Amygdala (tissue), 56 donors: ENCODE measurements at places on chromosomes 7 and 10.

DNA sequence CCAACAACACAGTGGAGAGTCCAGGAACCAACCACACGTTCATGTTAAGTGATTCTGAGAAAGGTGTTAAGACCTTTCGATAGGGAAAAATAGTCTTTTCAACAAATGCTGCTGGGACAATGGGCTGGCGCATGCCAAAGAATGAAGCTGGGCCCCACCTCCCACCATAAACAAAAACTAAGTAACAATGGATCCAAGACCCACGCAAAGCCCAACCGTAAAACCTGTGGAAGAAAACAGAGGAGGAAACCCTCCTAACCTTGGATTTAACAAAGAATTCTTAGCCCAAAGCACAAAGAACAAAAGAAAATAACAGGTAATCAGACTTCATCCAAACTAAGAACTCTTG is 272.8 kb downstream of the ELFN1 start:
- DNase-seq: no peak

- DNase-seq: peak; percentile 65
Measured at GRCh38 chr10:76036111-76036940, 604.9 kb downstream of the LRMDA start.

DNA sequence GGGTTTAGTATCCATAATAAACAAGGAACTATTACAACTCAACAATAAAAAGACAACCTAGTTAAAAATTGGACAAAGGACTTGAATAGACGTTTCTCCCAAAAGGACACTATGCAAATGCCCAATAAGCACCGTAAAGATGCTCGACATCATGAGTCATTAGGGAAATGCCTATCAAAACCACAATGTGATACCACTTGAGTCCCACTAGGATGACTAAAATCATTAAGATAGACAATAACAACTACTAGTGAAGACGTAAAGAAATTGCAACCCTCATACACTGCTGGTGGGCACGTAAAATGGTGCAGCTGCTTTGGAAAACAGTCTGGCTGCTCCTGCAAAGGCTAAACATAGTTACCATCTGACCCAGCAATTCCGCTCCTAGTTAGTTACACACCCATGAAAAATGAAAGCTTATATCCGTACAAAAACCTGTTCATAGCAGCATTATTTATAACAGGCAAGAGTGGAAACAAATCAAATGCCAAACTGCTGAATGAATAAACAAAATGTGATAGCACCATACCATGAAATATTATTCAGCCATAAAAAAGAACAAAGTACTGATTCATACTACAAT is 17.3 kb downstream of the CCDC3 start:
- no peak for DNase-seq

DNA sequence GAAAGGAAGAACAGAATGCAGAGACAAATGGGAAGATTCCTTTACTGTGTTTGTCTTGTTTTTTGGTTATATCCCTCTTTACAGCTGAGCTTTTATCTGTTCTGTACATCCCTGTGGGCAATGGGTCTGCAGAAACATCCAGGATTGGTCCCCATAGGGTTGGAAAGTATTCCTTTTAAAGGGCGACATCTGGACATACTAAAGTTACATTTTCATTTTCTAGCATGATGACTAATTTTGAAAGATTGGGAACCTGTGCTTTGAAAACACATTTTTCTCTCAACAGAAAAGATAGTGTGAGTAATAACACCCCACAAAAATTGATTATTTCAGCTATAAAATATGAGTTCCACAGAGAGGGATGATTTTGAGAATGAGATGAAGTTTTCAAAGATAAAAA is 435.8 kb downstream of the GPAM start:
- DNase-seq: no peak

DNA sequence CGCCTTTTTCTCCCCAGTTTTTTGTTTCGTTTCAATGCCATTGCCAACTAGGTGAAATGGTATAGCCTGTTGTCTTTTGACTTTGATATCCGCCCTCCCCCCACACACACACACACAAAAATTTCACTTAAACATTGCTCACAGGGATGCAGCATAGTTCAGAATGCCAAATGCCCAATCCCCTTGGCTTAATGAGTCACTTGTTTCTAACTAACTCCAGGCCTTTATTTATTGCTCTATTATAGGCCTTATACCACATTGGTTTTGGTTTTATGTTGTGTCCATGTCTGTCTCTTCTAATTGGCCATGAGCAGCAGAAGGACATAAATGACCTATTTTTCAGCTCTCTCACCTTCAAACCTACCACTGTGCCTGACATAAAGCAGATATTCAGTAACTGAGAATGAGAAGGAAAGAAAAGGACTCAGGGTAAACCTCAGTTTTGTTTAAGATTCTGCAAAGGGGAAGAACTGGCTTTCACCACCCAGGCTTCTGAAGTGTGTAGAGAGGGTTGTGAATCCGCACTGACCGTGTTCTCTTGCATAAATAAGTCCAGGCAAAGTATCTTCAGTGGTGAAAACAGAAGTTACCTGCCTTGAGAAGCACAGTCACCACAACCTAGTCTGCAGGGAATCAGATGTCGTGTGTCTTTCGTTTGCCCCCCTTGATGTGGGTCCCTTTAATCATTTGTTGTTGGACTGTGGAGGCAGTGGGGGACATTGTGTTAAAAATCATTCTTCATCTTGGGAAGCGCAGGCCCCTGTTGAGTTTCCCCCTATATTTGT is 139.8 kb downstream of the CELF2 start:
- DNase-seq: no peak

- no peak for DNase-seq
Measured at GRCh38 chr10:128095753-128096469, 30.3 kb downstream of the MKI67 start.

GRCh38 chr7:151078233-151079040 is 2.2 kb downstream of the FASTK start:
- DNase-seq: no peak

DNA sequence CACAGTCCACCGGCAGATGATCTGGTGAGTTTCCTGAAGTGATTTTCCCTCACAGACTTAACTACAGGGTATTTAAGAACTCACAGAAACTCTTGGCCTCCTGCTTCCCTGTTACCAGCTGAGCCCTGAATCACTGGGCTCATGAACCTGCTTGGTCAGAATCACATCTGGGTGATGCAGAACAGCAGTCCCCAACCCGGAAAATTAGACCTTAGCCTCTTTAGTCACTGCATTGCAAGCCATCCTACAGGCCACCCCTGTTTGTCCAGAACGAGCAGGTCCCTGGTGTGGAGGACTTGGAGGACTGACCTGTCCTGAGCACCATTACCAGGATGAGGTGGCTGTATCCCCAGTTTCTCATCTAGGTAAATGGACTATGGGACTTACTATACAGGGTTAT is 539.2 kb downstream of the TNS3 start:
- no peak for DNase-seq

DNA sequence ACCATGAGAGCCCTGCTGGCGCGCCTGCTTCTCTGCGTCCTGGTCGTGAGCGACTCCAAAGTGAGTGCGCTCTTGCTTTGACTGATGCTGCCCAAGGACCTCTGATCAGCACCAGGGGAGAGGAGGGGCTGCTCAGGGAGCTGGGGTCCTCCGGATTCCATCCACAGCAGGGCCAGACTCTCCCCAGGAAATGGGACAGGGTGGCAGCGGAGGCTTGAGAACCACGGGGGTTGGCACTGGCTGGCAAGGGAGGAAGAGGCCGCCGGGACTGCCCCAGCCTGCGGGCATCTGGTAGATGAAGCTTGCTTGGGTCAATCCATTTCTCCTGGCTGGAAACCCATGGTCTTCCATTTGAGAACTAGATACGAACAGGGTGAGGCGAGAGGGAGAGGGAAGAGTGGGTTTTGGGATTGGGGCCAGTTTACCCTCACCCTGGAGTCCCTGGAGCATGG is 647 bp downstream of the PLAU start:
- DNase-seq: no peak

- DNase-seq: no peak
Measured at GRCh38 chr10:9268176-9268575, 1213.7 kb downstream of the GATA3 start.

- DNase-seq: no peak
Measured at GRCh38 chr10:96513305-96513697, 425 bp downstream of the TLL2 start.

- DNase-seq: no peak
Measured at GRCh38 chr10:131947631-131948347, 33.9 kb downstream of the BNIP3 start.

DNA sequence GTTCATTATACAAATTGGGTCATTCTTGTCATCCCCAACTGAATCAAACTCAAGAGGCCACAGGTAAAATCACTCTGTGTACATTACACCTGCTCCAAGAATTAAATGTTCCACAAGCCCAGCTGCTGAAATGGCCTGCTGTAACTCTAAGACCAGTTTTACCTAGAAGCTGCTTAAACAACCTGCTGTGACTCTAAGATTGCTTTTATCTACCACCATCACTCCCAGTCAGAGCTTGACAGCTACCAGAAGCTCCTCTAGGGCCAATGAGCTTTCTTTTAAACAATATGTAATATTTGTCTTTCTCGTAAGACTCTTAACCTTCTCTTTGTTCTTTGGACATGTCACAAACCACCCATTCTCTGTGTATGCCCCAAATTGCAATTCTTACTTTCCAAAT is 141.8 kb upstream of the LRGUK start:
- no peak for DNase-seq

- DNase-seq: no peak
Measured at GRCh38 chr10:101535949-101536348, 52.1 kb downstream of the POLL start.

GRCh38 chr10:89302625-89303024 is 779 bp downstream of the IFIT2 start:
- DNase-seq: no peak

- DNase-seq: no peak
Measured at GRCh38 chr10:22573820-22574569, 140.4 kb downstream of the PIP4K2A start.

DNA sequence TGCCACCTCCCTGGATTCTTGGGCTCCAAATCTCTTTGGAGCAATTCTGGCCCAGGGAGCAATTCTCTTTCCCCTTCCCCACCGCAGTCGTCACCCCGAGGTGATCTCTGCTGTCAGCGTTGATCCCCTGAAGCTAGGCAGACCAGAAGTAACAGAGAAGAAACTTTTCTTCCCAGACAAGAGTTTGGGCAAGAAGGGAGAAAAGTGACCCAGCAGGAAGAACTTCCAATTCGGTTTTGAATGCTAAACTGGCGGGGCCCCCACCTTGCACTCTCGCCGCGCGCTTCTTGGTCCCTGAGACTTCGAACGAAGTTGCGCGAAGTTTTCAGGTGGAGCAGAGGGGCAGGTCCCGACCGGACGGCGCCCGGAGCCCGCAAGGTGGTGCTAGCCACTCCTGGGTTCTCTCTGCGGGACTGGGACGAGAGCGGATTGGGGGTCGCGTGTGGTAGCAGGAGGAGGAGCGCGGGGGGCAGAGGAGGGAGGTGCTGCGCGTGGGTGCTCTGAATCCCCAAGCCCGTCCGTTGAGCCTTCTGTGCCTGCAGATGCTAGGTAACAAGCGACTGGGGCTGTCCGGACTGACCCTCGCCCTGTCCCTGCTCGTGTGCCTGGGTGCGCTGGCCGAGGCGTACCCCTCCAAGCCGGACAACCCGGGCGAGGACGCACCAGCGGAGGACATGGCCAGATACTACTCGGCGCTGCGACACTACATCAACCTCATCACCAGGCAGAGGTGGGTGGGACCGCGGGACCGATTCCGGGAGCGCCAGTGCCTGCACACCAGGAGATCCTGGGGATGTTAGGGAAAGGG is 913 bp downstream of the NPY start:
- DNase-seq: no peak

GRCh38 chr10:44102726-44103255 is 282.1 kb downstream of the CXCL12 start:
- no peak for DNase-seq

- no peak for DNase-seq
Measured at GRCh38 chr7:123367484-123368122, 166.8 kb downstream of the IQUB start.

DNA sequence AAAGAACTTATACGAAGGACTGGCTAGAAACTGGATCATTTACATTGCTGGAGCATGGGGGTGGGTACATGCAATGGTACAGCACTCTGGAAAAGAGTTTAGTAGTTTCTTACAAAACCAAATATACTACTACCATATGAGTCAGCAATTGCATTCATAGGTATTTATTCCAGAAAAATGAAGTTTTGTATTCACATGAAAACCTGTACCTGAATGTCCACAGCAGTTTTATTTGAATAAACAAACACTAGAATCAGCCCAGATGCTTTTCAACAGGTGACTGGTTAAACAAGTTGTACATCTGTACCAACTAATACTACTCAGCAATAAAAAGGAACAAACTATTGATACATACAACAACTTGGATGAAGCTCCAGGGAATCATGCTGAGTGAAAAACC is 3.4 kb downstream of the SCIN start:
- no peak for DNase-seq

GRCh38 chr10:33012306-33012705 is 54.3 kb upstream of the ITGB1 start:
- DNase-seq: no peak

DNA sequence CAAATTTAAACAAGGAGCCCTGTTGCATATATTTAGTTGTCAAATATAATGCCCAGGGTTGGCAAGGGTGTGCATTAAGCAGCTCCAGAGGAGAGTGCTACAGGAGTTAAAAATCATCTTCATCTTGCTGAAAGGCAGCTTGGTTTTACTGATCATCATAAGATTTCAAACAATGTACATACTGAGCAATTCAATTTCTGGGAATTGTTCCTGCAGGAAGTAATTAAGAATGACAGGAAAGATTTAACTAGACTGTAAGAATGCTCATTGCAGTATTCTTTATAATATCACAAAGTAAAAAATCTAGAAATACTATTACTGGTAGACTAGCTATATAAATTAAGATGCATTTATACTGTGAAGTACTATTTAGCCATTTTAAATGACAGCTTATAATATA is 153.6 kb downstream of the DYNC1I1 start:
- no peak for DNase-seq

DNA sequence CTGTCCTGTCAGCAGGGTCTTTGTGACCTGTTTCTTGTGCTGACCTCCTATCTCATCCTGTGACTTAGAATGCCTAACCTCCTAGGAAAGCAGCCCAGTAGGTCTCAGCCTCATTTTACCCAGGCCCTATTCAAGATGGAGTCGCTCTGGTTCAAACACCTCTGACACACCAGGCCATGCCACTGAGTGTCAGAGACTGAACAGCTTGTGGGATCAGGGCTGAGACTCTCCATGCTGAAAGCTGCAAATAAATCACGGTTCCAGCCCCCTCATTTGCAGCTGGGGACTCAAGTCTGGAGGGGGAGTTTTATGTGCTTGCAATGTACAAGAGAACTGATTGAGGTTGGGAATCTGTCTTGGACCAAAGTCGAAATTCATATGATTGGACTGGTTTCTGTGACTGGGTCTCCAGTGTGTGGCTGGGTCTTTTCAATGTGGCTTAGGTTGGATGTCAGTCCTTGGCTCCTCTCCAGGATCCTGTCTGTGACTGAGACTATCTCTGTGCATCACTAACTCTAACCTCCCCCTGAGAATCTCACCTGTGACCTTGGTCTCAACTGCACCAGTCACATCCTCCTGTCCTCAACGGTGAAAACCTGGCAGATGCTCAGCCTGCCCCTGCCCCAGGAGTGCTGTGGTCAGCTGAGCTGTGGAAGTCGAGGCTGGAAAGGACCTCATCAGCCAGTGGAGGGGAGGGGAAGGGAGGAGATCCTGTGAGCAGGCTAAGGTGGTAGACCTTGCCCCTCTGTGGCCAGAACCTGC is 11.7 kb downstream of the PRF1 start:
- DNase-seq: no peak

- no peak for DNase-seq
Measured at GRCh38 chr7:107236862-107237261, 68.1 kb downstream of the HBP1 start.

- no peak for DNase-seq
Measured at GRCh38 chr10:95533590-95533989, 27.6 kb downstream of the SORBS1 start.
